H4 (cell line): ENCODE measurements at places on chromosomes 4 and X.

GRCh38 chr4:48778431-48779094 is 1.5 kb downstream of the FRYL start:
- peak; percentile 24 for DNase-seq

DNA sequence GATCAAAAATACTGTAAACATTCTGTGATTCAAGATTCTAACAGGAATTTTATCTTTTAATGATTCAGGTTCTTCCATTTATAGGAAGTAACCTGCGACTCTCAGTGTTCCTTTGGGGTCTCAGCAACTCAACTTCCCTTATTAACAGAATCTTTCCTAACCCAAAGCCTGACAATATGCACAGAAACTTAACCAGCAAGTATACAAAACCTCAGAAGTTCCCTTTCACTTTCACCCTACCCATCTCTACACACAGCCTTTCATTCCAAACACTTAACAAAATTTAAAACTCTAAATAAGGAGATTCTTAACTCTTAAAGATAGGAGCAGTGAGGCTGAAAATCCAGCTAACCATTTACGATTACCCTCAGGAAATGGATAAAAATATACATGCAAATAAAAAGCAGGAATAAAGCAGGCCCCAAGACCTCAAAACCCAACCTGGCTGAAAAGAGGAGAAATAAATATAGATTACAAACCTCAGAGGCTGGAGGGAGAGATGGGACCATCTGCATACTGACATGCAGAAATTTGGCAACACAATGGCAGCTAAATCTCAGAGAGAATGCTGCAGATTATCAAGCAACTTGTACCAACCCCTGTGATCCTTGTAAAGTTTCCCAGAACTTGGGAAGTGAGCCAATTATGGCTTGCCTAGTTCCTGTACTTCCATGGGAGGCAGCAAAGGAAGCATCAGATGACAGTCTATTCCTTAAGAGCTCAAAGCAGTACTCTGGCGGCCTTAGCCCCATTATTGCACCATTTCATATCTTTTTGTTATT is 101.0 kb downstream of the ATP11C start:
- DNase-seq = peak; percentile 69

DNA sequence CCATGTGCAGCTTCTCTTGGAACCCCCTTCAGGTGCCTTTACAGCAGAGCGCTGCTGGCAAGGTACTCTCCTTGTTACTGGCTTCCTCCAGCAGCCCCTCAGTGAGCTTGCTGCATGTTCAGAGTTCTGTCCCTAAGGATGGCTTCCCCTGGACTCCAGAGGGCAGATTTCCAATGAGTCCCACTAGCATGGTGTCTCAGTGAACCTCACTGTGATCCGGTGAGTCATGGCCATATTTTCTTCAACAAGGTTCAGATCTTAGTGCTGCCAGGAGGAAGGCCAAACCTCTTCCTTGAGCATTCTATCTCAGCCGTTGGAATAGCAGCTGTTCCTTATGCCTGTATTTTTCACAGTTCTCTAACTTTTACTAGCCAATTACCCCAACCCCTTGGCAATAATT is 98.8 kb downstream of the CASK start:
- peak; percentile 23 for DNase-seq

DNA sequence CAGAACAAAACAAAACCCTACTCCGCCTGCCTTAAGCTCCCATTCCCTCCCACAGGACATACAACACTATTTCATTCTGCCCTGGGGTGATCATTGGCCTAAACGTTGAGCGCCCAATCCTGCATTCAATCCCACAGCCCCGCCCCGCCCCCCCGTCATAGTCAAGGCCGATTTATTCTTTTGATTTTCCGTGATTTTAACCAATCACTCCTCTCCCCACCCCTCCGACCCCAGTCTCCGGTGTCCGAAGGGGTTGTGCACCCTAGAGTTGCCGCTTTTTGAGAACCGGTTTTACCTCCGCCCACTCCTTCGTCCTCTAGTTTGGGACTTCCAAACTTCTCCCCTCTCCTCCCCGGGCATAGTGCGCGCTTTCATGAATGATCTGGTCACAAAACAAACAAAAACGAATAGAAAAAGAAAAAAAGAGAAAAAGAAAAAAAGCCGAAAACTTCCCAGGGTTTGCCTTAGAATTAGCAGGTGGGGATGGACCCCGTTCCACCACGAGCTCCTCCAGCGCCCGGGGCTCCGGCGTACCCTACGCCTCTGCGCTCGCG is 446 bp upstream of the UBE2A start:
- no peak for DNase-seq

DNA sequence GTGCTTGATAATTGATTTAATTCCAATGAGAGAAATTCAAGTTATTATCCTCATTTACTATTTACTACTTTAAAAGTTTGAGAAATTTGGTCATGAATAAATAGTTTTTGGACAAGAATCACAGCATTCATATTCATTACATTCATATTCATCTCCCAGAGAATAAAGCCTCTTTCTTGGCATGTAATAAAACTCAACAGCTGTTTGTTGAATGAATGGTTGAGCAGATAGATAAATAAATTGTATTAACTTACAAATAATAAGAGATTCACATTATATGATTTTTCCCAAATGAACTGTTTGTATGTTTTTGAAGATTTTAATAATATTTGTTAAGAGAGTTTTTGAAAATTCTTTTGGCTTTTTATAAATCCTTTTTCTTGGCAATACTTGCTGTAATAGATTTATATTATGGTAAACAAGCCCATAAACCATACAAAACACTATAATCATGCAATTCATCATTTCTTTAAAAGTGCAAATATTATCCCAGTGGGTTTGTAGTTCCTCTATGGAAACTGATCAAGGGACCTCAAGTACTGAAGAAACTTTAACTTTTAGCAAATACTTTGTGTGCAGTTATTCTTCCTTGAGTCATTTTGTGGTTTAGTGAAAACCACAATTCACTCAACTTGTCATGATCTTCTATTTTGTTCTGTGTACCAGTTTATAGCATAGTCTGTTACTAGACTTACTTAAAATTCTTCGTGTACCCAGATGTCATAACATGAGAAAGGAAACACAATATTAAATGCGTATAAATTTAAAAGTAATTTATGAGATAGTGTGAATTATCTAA is 371.8 kb downstream of the ADGRL3 start:
- peak; percentile 47 for DNase-seq

- DNase-seq = no peak
These were observed 39.6 kb downstream of the CCNI start for GRCh38 chr4:77036206-77036605.

- DNase-seq = no peak
These were observed 37.7 kb downstream of the NOP14 start for GRCh38 chr4:2925496-2925895.

DNA sequence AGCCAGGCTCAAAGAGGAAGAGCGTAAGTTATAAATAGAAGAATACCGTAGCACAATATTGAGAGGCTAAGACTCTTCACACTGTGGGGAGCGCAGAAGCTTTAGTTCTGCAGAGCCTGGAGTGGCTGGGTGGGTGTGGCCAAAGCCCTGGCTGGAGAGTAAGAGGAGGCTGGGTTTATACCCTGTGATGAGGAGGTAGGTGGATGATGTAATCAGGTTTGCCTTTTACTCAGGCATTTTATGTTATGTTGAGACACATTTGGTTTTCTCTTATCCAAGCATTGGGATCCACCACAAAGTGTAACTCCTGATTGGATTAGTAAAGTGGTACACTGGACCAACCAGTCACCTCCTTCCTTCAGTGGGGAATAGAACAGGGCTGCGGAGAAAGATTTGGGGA is 13.9 kb downstream of the CDS1 start:
- DNase-seq = peak; percentile 68

GRCh38 chrX:82370978-82371646 is 1137.0 kb upstream of the POU3F4 start:
- no peak for DNase-seq

- DNase-seq = peak; percentile 88
These were observed 60.5 kb upstream of the TRIM2 start for GRCh38 chr4:153143527-153144348.

- DNase-seq = no peak
These were observed 23.2 kb upstream of the ANXA3 start for GRCh38 chr4:78528327-78528726.

GRCh38 chr4:102860611-102861324 is 8.0 kb upstream of the CISD2 start:
- no peak for DNase-seq

DNA sequence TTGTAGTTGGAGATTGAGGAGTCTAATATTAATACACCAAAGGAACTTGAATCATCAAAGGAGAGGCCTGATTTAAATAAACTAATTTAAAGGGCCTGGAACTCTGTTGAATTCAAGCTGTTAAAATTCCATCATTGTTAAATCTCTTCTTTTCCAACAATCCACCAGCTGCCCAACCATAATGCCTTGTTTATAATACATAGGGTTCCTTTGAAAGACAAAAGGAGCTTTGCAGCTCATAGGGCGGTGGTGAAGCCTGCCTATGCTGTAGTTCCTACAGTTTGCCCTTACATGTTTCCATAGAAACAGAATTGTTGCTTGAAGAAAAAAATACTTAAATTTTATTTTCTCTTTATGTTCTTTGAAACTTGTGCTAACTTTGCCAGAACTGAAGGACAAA is 102.8 kb downstream of the GLUD2 start:
- DNase-seq = no peak

DNA sequence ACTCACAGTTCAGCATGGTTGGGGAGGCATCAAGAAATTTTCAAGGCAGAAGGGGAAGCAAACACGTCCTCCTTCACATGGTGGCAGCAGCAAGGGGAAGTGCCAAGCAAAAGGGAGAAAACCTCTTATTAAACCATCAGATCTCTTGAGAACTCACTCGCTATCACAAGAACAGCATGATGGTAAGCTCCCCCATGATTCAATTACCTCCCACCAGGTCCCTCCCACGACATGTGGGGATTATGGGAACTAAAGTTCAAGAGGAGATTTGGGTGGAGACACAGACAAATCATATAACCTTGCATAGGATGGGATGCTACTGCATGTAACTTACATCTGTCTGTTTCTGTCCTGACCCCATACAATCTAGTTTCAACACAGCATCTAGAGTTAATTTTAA is 511.8 kb upstream of the ARX start:
- DNase-seq = no peak

- no peak for DNase-seq
These were observed 1.9 kb downstream of the STOX2 start for GRCh38 chr4:183906739-183907651.

DNA sequence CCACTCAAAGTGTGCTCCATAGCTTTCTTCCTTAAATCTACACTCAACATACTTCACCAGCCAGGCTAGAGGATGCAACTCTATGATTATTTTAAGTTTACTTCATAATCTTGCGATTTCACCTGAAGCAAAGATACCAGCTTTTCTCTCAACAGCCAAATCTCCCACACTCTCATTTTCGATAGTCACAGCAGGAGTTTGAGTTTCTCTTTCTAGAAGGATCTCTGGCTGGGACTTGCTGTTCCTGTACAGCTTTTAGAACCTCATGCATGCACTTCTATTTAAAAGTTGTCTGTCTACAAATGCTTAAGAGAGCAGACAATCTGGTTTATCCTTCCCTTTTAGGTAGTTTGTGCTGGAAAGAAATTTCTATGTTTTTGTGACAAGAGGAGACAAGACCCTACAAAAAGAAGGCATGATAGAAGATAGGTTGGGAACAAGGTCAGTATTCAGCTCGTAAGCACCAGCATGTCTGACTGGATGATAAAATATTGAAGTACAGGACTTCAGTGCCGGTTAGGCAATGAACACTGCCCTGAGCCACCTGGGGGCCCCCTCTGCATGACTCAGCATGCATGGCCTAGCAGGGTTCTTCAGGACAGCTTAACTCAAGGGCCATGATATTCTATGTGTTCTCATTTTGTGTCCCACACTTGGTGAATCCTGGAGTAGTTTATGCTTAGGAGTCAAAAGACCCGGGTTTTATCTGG is 65.6 kb downstream of the ATXN3L start:
- peak; percentile 36 for DNase-seq

DNA sequence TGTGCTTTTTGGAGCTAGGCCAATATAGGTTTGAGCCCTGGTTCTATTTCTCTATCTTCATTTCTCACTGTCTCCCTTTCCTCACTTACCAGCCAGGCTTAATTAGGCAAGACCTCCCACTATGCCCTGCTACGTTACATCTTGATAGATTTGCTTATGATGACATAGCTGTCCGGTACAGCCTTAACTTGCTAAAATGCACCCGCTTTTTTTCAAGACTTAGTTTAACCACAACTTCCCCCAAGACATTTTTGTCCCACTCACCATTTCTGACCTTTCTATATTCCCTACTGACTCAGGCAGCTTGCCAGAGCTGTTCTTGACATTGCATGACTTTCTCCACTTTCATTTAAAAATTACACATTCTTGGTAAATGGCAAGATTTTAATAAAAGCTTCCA is 152.6 kb downstream of the MID1 start:
- no peak for DNase-seq

DNA sequence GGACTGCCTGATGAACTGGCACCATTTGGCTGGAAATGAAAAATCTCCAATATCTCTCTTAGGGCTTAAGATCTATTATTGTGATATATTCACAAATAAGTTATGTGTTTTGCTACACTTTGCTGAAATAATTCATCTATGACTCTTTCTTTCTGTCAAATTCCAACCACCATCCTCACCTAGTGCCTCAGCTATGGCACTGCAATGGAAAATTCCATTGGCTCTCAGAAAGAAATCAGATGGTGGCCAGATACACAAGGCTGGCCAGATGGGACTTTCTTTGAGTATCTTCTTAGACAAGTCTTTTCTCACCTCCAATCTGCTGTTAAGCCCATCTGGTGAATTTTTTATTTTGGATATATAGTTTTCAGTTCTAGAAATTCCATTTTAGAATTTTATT is 28.0 kb downstream of the NAT8L start:
- no peak for DNase-seq

GRCh38 chrX:666762-667720 is 36.5 kb downstream of the SHOX start:
- DNase-seq = no peak

DNA sequence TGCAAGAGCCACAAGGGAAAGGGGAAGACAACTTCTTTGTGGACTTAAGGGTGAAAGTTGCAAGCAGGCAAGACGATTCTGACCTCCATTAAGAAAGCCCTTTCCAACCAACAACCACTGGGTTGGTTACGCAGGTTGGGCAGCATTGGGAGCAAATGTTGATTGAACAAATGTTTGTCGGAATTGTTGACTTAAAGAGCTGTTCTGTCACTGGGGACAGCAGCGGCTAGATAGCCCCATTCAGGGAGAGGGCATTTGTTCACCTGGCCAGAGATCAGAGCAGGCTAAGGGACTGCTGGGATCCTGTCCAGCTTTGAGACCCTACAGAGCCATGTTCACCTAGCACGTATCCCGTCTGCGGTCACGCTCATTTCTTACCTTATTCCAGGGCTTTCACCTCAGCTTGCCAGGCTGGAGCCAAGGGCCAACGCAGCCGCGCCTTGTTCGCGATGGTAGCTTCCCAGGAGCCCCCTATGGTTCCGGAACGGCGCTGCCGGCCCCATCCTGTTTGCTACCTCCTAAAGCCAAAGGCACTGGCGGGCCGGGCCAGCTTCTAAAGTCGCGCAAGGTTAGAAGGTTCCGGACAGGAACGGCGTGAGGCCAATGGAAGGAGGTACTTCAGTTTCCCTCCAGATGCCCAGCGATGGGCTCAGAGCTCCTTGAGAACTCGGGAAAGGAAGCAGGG is 24.6 kb downstream of the F9 start:
- DNase-seq = no peak

GRCh38 chr4:76972306-76972705 is 22.8 kb downstream of the SEPTIN11 start:
- no peak for DNase-seq

- no peak for DNase-seq
These were observed 125.7 kb downstream of the PALLD start for GRCh38 chr4:168622600-168622999.

- peak; percentile 72 for DNase-seq
These were observed 88.5 kb downstream of the KIT start for GRCh38 chr4:54746218-54746617.

- DNase-seq = peak; percentile 21
These were observed 452.4 kb downstream of the BCOR start for GRCh38 chrX:39645178-39645895.
